ENCODE measurements at places on chromosomes 3 and 15.
A peak's percentile ranks its signal among the peaks of the same experiment; 100 is the strongest.

GRCh38 chr15:77107531-77108355, 36.8 kb upstream of the TSPAN3 start:
- no peak for DNase-seq

GRCh38 chr3:14152233-14152962, 26.0 kb downstream of the XPC start:
- DNase-seq: no peak

DNA sequence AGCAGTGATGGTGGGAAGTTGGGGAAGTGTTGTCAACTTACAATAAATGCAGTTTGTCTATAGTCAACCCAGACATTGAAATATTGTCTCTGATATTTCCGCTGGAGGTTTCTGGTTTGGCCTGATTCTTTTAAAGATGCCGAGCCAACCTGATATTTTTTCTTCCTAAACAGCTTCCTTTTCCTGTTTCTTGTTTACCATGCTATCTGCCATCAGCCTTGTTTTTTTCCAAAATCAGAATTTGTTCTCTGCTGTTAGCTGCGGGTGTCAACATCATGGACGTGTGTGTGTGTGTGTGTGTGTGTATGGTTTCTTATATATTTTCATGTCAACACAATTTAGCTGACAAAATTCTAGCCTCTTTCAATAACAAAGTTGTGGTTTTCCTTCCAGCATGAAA, 41.2 kb upstream of the XCR1 start:
- no peak for DNase-seq

- no peak for DNase-seq
These were observed 167.7 kb downstream of the BCHE start for GRCh38 chr3:165669504-165669903.

- DNase-seq: no peak
These were observed 261.5 kb upstream of the LRTM1 start for GRCh38 chr3:55189359-55189801.

GRCh38 chr3:11582191-11582968, 61.3 kb downstream of the VGLL4 start:
- peak; percentile 77 for DNase-seq

GRCh38 chr3:53346922-53347260, 452 bp downstream of the DCP1A start:
- no peak for DNase-seq

- no peak for DNase-seq
These were observed at the start of gene EPM2AIP1 for GRCh38 chr3:36992806-36993325. EPM2AIP1 (minus strand) TSS chr3:36993131; CDS start chr3:36993077, 54 bp downstream.

- no peak for DNase-seq
These were observed 126.4 kb downstream of the RPLP1 start for GRCh38 chr15:69578787-69579583.

GRCh38 chr3:81500039-81500438, 261.4 kb downstream of the GBE1 start:
- no peak for DNase-seq

DNA sequence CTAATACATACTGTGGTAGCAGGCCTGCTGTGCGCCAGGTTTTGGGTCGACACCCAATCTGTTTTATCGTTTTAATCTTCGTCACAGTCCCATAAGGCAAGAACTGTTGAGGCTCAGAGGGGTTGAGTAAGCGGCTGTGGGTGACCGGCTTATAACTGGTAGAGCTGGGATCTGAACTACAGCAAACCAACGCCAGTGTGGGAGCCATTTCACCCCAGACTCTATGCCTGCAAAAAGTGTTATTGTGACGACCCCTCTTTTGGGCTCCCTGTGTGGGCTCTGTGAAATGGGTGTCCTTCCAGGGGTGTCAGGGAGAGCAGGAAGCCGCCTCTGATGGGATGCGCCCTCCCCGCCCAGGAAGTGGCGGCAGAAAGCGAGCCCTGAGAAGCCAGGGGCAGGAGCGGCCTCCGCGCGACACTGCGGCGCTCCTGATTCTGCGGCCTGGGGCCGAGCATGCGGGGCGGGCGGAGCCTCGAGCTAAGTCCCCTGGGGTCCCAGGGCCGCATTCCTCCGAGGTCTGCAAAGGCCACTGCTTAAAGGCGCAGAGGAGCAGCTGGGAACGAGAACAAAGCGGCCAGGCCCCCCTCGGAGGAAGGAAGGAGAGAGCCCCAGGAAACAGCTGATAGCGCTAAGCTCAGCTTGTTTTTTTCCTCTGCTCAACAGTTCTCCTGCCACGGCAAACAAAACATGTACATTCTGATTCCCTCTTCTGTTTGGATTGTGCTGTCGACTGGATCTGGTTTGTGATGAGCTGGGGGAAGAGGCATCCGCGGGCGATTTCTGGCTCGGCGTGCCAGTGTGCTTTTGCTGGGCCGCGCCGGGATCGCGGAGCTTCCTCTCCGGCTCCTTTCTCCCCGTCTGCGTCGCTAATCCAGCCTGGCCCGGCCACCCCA, 33.9 kb downstream of the GRK7 start:
- no peak for DNase-seq

DNA sequence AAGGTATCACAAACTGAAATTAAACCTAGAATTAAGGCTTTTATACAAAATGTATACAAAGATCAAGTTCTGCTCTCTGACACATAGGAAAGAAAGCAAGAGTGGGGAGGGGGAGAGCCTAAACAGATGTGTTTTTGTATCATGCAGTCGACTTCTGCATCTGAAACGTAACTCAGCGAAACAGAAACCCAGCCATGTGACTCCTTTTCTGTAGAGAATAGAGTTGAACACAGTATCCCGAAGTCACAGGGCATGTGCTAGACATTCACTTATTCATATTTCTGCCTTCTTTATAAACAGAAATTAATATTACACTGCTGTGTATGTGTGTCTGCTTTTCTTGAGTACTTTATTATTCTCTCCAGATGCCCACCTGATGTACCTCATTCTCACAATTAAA, 121.0 kb downstream of the PDZRN3 start:
- DNase-seq: no peak

All from NCI-H446 treated with DMSO at 0.1 percent for 48 hours (cell line).